CD4-positive, alpha-beta memory T cell (primary cell): ENCODE measurements at places on chromosomes 1 and 21. TPM values are rescaled to one million over a fixed set of nuclear protein-coding genes. Genes with fewer than 3 reads are reported as not detected.
A peak's percentile ranks its signal among the peaks of the same experiment; 100 is the strongest.

The C1orf226 gene
- not detected for polyA plus RNA-seq

The SLAMF8 gene
- not detected for polyA plus RNA-seq

The SLC6A9 gene
- not detected for polyA plus RNA-seq

The LEMD1 gene
- not detected for polyA plus RNA-seq

DNA sequence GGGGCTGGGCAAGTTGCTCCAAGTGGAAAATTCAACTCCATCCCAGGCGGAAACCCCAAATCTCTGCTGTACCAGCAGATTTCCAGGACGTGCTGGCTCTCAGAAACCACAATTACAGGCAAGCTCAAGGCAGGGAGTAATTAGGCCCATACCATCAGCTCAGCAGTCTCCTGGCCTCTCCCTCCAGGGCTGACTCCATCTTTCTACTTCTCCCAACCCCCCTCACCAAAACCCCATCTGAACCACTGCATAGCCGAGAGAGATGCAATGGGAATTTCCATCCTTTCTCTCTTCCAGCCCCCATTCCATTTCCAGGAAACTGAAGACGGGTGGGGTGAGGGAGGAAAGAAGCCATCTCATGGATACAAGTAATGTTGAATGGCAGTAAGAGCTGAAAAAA lies 41.2 kb downstream of the ARHGEF11 start:
- H3K27ac ChIP-seq: no peak overlapping the region
- no peak for DNase-seq
- no peaks in the 10 kb centered on the region for H3K36me3 ChIP-seq
- no peaks in the 10 kb centered on the region for H3K27me3 ChIP-seq

- no peaks in the 10 kb centered on the region for H3K4me1 ChIP-seq
- no peaks in the 10 kb centered on the region for H3K27me3 ChIP-seq
- DNase-seq: no peak
- H3K36me3 ChIP-seq: no peaks in the 10 kb centered on the region
Observed at GRCh38 chr1:30639881-30640452, 83.4 kb downstream of the MATN1 start.

DNA sequence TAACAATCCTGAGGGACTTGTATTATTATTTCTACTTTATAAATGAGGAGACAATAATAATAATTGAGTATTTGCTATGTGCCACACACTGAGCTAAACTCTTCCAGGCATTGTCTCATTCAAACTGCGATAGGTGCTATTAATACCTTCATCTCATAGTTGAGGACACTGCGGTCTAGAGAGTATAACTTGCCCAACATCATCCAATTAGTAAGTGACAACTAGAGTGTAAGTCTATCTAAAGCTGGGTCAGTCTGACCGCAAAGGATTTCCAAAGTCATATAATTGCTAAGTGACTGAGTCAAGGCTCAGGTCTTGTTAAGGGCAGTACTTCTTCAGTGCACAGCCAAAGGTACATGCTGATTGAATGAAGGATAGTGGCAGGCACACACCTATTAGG lies 9.7 kb downstream of the BCL9 start:
- no peaks in the 10 kb centered on the region for H3K27me3 ChIP-seq
- H3K36me3 ChIP-seq: no peaks in the 10 kb centered on the region
- no peak overlapping the region for H3K27ac ChIP-seq
- H3K4me3 ChIP-seq: no peak overlapping the region

DNA sequence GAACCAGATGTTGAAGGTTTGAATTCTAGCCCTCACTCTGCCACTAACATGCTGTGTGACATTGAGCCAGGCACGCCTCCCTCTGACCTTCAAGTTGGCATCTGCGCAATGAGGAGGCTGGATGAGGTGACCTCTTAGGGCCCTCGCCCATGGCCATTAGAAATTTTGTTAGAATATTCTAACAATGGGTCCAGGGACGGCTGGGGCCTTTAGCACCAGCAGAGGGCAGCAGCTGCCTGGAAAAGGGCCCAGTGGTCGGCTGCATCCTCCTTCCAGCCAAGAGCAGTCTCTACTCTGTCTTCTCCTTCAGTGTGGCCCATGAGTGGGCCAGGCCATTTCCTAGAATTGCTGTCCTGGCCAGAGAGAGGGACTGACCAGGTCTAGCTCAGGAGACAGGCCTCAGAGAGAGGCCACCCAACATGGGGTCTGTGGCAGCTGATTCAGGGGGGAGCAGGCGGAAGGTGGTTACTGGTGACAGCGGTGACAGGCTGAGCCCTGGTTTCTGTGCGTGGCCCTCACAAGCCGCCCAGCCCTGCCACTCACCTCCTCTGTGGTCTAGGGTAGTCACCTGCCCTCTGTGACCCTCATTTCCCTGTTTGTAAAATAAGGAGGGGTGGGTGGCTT lies 101.3 kb upstream of the ACTL8 start:
- H3K36me3 ChIP-seq: no peaks in the 10 kb centered on the region
- H3K27me3 ChIP-seq: no peaks in the 10 kb centered on the region
- H3K4me1 ChIP-seq: no peaks in the 10 kb centered on the region
- DNase-seq: no peak
- H3K4me3 ChIP-seq: no peak overlapping the region
- no peak overlapping the region for H3K27ac ChIP-seq

DNA sequence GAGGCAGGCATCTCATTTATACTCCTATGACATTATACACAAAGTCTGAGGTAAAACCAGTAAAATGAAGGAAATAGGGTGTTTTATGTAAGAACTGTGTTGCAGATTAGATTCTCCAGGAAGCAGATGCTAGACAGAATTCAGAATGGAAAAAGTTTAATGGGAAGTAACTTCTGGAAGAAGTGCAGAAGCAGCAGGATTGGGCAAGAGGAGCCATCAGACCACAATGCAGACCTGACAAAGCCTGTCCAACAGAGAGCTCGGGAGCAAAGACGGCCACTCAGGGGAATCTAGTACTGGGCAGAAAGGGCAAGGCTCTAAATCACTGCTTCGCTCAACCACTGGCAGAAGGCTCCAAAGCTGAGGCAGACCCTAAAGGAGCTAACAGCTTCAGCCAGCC lies 33.7 kb downstream of the FBXO42 start:
- no peak for DNase-seq
- peaks cover 13% of the 10 kb centered on the region for H3K36me3 ChIP-seq
- no peak overlapping the region for H3K27ac ChIP-seq

GRCh38 chr21:43306911-43307676 lies 119.8 kb downstream of the SIK1 start:
- no peaks in the 10 kb centered on the region for H3K36me3 ChIP-seq
- H3K4me1 ChIP-seq: no peaks in the 10 kb centered on the region
- no peak for DNase-seq
- H3K4me3 ChIP-seq: no peak overlapping the region
- no peak overlapping the region for H3K27ac ChIP-seq

GRCh38 chr1:29453502-29454240 lies 217.3 kb downstream of the PTPRU start:
- no peak overlapping the region for H3K4me3 ChIP-seq
- H3K36me3 ChIP-seq: no peaks in the 10 kb centered on the region
- H3K27ac ChIP-seq: no peak overlapping the region
- no peak for DNase-seq
- H3K27me3 ChIP-seq: no peaks in the 10 kb centered on the region

GRCh38 chr1:23793018-23793781 lies 2.3 kb downstream of the LYPLA2 start:
- H3K36me3 ChIP-seq: peaks cover 5% of the 10 kb centered on the region
- H3K4me3 ChIP-seq: no peak overlapping the region
- H3K27ac ChIP-seq: peak overlapping the region; percentile 25
- peak; percentile 73 for DNase-seq
